ENCODE measurements at places on chromosomes 1 and 21.
A peak's percentile ranks its signal among the peaks of the same experiment; 100 is the strongest.

DNA sequence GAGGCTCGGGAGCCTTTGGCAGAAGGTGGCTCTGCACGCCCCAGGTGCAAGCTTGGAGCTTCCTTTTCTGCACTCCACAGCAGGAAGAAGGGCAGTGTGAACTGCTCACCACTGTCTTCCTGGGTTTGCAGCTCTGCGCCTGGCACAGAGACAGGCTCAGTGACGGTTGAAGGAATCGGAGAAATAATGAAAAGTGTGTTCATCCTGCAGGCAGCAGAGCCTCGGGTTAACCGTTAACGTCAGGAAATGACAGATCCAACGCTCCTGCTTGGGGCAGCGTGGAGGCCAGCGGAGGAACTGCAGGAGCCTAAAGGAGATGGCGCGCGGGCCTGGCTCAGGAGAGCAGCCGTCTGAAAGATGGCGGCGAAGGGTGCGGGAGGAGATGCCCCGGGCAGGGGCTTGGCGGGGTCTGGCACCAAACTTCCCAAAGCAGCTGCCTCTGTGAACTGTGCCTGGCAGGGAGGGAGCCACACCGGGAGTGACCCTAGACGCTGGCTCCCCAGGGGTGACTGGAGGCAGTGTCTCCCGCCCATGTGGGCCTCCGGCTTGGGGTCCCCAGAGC, 10.9 kb upstream of the SAMD11 start:
- no peak for DNase-seq

DNA sequence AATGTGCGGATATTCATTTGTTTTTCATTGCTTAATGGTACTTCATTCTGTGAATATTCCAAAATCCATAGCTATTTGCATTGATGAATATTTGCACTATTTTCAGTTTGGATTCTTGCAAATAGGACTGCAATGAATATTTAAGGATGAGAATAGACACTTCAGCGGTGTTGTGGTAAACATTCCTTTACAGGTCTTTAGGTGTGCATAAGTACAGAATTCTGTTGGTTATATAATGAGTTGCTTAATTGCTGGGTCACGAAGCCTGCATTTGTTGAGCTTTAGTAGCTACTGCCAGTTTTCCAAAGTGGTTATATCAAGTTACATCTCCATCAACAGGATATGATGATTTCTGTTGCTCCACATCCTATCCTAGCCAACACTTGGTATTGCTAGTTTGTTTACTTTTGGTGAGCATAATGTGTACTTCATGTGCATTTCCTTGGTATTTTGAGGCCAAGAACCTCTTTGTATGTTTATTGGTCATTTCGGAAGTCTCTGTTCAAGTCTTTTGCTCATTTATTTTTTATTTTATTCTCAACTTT, 64.2 kb upstream of the CYYR1 start:
- no peak for DNase-seq

- DNase-seq = no peak
Measured at GRCh38 chr1:82867781-82868180, 1067.0 kb downstream of the ADGRL2 start.

- no peak for DNase-seq
Measured at GRCh38 chr1:231053493-231054162, 13.6 kb upstream of the FAM89A start.

GRCh38 chr1:203422116-203422515, 53.5 kb upstream of the PRELP start:
- DNase-seq = no peak

GRCh38 chr1:240474133-240474614, 137.8 kb downstream of the GREM2 start:
- no peak for DNase-seq

- DNase-seq = no peak
Measured at GRCh38 chr1:109765896-109766615, 2.3 kb upstream of the EPS8L3 start.

GRCh38 chr1:212166244-212166643, 119.0 kb upstream of the PPP2R5A start:
- DNase-seq = no peak

DNA sequence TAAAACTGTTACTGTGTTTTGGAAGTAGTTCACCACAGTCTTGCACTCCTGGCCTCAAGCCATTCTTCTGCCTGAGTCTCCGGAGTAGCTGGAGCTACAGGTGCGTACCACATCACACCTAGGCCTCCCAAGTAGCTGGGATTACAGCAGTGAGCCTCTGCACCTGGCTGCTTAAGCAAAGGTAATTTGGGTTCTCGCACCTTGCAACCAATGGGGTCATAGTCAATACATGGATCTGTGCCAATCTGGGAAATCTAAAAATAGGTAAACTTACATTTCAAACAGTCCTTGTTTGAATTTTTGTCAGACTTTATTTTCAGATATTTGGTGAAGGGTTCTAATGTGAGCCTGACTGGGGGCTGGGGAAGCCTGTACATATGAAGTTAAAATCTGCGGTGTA, 466.5 kb downstream of the PCP4 start:
- DNase-seq = no peak

DNA sequence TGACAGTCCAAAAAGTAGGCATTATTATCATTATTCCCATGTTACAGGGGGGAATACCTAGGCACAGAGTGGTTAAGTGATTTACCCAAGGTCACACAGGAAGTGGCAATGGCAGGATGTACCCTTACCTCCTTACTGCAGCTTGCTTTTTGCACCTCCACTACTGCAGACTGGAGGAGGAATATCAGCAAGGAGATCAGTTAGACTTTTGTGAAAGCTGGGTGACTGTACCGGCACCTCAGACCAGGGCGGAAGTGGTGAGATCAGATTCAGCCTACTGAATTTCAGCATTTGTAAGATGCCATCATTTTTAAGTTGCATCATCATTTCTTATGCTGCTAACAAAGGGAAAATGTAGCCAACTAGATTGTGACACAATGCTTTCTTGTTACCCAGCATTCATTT, 4.5 kb downstream of the ADARB1 start:
- peak; percentile 84 for DNase-seq

- no peak for DNase-seq
Measured at GRCh38 chr1:53343831-53344668, 16.2 kb upstream of the LRP8 start.

DNA sequence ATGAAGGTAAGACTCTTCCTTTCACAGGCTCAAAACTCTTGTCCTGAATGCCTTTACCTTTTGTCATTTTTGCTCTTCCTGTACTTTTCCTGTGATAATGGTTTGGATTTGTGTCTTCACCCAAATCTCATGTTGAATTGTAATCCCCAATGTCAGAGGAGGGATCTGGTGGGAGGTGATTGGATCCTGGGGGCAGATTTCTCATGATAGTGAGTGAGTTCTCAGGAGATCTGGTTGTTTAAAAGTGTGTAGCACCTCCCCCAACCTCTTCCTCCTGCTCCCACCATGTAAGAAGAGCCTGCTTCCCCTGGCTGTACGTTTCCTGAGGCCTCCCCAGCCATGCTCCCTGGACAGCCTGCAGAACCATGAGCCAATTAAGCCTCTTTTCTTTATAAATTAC, 75.5 kb downstream of the DDX20 start:
- DNase-seq = no peak

GRCh38 chr21:35697321-35697808, 363.0 kb downstream of the SETD4 start:
- no peak for DNase-seq

GRCh38 chr1:43554444-43554992, 23.8 kb downstream of the PTPRF start:
- DNase-seq = no peak

GRCh38 chr1:28537457-28538199, 15.3 kb upstream of the TRNAU1AP start:
- no peak for DNase-seq

- no peak for DNase-seq
Measured at GRCh38 chr1:96333522-96334235, 387.9 kb upstream of the PTBP2 start.

- no peak for DNase-seq
Measured at GRCh38 chr1:219271818-219272535, 98.3 kb downstream of the LYPLAL1 start.

DNA sequence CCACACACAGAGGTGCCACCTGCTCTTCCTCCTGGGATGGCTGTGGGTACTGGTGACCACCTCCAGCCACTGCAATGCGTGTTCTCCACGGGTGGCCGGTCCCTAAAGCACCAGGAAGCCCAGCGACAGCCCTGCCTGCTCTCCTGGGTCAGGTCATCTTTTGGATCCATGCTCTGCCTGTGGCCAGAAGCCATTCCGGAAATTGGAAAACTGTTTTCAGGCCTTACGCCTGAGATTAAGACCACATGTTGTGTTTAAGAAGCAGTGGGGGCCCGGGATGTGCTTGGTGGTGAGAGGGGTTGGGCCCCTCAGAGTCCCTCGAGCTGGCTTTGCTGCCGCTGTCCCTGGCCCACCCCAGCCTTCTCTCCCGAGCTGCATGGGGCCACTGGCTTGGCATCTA, 150.8 kb downstream of the PEX14 start:
- DNase-seq = no peak

DNA sequence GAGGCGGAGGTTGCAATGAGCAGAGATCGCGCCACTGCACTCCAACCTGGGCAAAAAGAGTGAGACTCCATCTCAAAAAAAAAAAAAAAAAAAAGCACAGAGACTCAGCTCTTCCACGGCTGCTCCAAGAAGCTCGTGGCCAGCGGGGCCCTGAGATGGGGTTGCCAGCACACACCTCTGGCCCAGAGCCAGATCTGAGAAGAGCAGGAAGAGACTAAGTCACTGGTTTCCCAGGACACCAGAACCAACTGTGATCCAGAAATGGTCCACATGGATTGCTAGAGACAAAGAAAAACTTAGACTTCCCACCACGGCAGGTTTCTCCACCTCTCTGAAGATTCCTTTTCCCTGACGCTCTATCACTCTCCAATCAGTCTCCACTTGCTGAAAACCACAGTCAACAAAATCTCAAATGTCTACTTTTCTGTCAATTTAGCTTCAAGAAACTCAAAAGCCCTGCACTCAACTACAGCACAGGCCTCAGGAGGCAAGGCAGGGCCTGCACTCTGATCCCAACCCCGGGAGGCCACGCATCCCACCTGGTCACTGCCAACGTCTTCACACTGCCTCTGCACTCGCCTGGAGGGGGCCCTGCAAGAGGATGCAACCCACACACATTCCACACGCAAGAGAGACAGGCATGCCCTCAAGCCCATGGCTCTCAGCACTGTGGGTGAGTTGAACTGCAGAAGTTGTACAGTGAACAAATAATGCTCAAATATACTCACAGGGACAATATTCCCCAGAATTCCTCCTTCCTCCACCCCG, 79.0 kb downstream of the NPHP4 start:
- DNase-seq = no peak

DNA sequence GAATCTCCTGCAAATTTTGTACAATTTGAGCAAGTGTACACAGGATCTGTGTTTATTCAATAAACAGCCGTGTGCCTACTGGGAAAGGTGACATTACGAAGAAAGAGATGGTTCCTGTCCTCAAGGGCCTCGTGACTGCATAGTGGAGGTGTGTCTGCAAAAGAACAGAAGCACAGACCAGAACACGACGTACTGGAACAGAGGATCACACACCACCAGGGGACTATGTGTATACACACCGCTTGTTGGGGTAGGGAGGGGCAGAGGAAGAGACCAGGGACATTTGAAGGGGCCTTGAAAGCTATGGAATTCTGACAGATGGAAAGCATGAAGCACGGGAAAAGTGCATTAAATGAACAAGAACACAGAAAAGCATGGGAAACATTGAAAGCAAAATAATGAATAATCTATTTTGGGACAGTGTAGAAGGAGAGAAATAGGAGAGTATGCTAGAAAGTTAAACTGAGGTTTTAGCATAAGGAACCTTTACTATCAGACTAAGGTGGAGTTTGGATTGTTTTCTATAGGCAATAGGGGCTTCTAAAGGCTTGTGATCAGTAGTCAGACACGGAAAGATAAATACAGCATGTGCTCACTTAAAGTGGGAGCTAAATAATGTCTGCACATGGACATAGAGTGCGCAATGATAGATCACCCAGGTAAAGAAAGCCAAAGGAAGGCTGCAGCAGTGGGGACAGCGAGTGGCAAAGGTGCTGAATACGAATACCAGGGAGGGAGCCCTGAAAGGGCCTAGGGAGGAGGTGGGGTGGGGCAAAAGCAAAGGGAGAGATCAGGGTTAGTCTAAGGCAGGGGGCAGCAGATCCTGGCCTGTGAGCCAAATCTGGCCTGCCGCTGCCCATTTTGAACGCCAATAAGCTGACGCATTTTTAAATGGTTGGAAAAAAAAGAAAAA, 11.0 kb downstream of the JAK1 start:
- DNase-seq = no peak

- no peak for DNase-seq
Measured at GRCh38 chr1:197725976-197726375, 49.3 kb downstream of the DENND1B start.

- DNase-seq = no peak
Measured at GRCh38 chr1:1171161-1171545, 2.5 kb upstream of the TTLL10 start.

DNA sequence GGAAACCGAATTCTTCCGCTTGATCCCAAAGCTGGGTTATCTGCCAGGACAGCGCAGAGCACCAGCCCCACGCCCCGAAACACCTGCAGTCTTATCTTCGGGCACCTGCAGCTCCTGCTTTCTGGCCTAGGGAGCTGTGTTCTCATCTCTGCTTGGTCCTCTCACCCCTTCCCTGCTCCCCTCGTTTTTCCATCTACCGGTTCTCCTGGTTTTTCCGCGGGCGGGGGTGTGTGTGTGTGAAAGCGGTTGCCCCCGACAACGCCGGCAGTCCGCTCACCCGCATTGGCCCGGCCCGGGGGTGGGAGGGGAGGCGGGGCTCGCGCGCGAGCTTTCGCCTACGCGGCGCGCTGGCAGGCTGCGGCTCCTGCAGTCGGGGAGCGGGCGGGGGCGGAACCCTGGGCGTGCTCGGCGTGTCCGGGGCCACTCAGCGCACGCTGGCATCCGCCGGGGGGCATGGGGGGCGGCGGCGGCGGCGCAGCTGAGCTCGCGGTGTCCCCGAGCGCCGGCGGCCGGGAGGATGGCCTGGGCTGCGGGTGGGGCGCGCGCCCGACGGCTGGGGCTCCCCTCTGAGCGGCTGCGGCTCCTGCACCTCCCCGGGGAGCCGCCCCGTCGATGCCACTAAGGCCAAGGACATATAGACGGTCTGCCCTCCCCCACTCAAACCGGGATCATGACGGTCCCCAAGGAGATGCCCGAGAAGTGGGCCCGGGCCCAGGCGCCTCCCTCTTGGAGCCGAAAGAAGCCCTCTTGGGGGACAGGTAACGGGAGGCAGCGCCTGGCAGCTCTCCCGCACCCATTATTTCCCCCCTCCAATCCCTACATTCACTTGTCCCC, 3.2 kb downstream of the ATP8B2 start:
- DNase-seq = peak; percentile 90

GRCh38 chr21:37655611-37656300, 260.5 kb downstream of the KCNJ6 start:
- DNase-seq = no peak

DNA sequence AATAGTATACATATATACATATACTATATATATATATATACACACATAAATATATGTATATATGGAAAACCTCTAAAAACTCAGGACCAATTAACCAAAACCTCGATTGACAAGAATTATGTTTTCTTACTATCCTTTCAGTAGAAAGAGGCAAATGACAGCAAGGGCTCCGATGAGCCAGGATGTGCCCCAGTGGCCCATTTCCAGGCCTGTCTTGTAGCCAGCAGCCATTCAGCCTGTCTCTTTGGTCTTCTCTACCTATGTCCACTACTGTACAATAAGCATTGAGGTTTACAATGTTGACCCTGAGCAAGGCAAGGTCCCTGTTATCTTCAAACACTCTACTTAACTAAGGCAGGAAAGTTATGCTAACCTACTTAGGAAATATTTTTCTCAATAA, 9.8 kb downstream of the KCNA2 start:
- no peak for DNase-seq
